Activated CD8-positive, alpha-beta T cell treated with anti-CD3 and anti-CD28 coated beads for 36 hours (primary cell): ENCODE measurements at places on chromosomes 7 and 10.
A peak's percentile ranks its signal among the peaks of the same experiment; 100 is the strongest.

DNA sequence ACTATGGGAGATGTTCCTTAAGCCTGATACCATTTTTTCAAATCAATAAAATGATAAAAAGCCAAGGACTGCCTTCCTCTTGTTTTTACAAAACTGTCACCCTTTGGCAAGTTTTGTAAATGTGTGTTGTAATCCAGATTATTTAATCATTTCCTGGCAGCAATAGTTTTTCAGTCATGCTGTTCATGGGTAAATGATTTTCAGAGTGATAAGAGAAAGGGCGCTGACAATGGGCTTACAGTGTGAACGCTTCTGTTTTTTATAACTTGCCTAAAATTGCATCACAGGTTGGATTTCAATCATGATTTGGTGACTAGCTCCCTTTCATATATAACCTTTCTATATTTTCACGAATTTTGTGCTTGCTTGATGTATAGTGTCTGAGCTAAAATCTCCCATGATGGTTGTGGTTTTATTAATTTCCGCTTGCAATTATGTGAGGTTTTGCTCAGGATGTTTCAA is 19.0 kb upstream of the DMBT1 start:
- peak; percentile 12 for DNase-seq

- DNase-seq, result no peak
These were observed 140.7 kb downstream of the RTKN2 start for GRCh38 chr10:62127975-62128374.

DNA sequence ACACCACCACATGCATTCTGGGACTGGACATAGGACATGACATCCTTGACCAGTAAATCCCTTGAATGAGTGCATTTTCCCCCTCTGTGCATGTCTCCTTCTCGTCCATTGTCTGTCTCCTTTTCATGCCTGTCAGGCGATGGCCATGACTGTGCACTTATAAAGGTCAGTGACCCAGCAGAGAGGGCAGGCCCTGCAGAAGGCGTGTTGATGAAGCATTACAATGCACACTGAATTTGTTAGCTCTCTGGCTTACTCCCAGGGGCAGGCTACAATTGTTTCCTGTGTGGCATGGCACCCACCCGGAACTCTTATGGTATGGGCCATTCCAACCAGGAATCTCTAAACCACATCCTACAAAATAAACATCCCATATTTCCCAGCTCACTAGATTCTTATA is 71.1 kb downstream of the SAMD9 start:
- DNase-seq, result no peak

GRCh38 chr7:44177570-44178131 is 11.6 kb downstream of the GCK start:
- DNase-seq, result no peak

- no peak for DNase-seq
These were observed 66.7 kb downstream of the CREB3L2 start for GRCh38 chr7:137934941-137935883.

DNA sequence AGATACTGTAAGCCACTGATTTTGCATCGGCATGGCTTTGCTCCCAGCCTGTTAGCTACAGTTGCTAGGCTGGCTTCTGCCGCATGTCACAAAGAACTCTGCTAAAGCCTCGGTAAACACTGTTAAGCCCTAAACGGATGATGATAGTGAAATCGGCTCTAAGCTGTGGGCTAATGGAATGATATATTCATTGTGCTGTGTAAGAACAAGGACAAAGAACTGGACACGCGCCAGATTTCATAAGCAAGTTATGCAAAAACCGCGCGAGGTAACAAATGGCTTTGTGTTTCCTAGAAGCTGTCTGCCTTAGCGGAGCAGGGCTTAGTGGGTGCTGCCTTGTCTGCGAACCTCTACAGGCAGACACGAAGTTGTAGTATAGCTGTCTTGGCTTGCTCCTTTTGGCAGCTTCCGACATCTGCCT is 331.3 kb upstream of the COBL start:
- DNase-seq, result no peak

GRCh38 chr10:118585234-118585633 is 10.2 kb downstream of the PRLHR start:
- DNase-seq, result no peak

- no peak for DNase-seq
These were observed 21.9 kb downstream of the CDK13 start for GRCh38 chr7:39971924-39972323.

DNA sequence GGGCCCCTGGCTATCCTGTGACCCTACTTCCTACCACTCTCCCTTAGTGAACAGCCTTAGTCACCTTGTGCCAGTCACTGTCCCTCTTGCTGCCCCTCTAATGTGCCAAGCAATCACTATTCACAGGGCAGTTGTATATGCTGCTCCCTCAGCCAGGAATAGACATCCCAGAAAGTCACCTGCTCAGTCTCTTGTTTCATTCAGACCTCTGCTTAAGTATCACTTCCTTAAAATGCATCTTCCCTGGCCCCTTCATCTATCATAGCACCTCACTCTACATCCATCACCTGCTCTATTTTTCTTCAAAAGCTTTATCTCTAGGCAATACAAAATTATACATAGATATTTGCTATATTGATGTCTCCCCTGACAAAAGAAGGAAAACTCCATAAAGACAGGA is 328.4 kb upstream of the NFE2L3 start:
- no peak for DNase-seq

- no peak for DNase-seq
These were observed 563.3 kb upstream of the SORCS1 start for GRCh38 chr10:107727767-107728317.

DNA sequence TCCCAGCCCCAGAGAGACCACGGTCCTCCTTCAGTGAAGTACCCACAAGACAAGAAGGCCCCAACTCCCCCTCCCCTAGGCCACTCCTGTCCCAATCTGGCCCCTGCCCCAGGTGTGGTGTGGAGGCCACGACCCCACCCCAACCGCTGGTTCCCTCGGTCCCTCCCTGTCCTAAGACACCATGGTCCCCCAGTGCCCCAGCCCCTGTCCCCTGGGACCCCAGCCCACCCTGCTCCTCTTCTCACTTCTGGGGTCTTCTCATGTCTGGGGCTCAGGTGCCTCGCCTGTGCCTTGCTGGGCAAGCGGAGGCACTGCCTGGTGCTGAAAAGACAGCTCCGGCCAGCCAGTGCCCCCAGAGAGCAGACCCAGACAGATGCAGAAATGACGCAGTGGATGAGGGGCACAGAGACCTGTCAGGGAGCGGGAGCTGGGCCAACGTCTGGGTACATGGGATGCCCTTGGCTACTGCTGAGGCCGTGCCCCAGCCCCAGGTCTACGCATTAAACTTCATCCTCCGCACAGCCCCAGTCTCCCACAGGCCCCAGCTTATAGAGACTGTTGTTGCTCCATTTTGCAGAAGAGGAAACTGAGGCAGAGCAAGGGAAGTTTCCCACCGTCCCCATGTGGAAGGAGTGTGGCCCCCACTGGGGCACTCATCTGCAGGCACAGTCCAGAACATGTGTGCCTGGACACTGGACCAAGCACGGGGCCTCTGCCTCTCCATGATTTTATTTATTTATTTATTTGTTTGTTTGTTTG is 14.8 kb downstream of the GRIFIN start:
- no peak for DNase-seq

GRCh38 chr7:83872501-83872900 is 223.6 kb upstream of the SEMA3E start:
- DNase-seq, result no peak

DNA sequence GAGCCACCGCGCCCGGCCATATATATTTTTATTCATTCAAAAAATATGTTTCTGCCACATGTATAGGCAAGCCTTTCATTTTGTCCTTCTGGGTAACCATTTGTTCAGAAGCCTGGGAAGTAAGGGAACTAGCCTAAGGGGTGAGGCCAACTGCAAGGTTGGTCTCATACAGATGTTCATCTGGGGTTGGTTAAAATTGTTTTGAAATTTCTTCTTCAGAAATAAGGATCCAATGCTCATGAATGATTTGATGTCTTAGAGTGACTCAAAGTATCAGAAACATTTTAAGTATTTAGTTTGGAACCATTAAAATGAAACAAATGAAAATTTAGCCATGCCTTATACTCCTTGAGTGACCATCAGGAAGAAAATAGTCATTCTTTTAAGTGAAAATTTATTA is 397.2 kb downstream of the SUGCT start:
- DNase-seq, result no peak

DNA sequence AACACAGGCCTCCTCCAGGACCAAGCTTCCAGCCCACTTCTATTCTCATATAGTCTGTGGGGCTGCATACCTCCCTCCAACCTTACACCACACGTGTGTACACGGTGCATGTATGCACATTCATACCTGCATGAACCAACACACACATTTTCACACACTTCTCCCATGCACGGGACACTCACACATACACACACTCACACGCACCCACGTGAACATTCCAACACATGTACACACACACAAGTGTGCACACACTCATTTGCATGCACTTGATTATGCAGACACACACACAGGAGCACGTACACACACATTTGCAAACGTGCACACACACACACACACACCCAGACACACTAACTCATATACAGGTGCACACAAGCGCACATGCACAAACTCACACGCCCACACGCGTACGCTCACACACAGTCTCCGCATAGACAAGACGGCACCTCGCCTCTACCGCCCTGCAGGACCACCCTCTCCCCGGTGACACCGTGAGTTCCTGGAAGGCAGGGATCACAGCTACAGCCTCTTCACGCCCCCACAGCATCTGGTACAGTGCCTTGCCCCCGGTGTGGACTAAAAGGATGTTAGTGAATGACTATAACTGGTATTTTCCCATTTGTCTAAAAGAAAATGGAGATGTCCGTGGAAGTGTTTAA is 263.8 kb downstream of the PTPRN2 start:
- no peak for DNase-seq

GRCh38 chr7:157506268-157506667 is 169.5 kb downstream of the DNAJB6 start:
- no peak for DNase-seq

DNA sequence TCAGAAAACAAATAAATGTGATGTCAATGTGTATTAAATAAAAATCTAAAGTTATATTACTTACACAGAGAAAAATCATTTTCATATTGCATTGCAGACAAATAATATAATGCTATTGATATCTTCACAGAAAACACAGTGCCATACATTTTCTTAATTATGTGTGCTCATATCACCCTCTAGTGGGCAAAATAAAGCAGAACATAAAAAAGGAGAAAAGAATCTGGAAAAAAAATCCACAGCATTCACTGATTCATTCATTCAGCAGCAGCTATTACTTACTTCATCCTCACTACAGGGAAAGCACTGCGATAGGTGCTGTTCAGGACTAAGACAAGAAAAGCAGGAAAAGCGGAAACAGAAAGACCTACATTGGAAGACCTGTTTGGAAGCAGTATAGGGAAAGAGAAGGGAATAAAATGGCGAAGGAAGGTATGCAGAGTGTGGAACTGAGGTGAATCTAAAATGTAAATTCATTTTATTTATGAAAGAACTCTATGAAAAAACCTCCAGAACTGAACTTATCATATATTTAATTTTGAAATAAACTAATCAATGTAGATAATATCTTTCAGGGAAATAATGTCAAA is 73.2 kb downstream of the POT1 start:
- DNase-seq, result no peak

GRCh38 chr10:131065673-131066305 is 245.7 kb downstream of the TCERG1L start:
- DNase-seq, result no peak

GRCh38 chr10:131195116-131195515 is 116.4 kb downstream of the TCERG1L start:
- no peak for DNase-seq
